GM19239 (cell line): ENCODE measurements at places on chromosomes 3 and 15.

DNA sequence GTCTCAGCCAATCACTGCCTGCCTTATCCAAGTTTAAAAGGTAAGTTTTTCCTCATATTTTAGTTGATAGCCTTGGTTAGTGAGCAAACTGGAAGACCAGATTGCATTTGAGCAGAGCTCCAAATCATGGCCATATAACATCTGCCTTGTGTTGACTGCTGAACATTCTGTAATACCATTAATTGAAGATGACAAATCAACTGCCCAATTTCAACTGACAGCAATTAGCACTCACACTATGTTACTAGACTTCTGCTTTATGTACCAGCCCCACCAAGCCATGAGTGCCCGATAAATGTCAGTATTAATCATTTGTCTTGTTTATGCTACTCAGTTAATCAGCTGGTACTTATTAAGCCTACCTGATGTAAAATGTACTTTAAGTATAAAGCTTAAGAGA is 83.1 kb downstream of the CGGBP1 start:
- DNase-seq, result no peak

DNA sequence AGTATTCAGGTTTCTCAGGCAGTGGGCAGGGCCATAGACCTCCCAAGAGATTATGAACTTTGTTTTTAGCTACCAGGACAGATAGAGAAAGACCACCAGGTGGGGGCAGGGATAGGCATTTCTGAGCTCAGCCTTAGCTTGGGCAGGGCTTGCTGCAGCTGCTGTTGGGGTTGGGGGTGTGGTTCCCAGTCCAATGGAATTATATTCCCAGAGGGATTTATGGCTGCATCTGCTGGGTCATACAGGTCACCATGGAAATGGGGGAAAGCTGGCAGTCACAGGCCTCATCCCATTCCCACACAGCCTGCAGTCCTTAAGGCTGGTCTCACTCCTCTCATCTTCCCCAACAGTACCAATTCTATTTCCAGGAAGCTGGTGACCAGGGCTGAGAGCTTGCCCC is 144.6 kb upstream of the ZPLD1 start:
- DNase-seq, result no peak

DNA sequence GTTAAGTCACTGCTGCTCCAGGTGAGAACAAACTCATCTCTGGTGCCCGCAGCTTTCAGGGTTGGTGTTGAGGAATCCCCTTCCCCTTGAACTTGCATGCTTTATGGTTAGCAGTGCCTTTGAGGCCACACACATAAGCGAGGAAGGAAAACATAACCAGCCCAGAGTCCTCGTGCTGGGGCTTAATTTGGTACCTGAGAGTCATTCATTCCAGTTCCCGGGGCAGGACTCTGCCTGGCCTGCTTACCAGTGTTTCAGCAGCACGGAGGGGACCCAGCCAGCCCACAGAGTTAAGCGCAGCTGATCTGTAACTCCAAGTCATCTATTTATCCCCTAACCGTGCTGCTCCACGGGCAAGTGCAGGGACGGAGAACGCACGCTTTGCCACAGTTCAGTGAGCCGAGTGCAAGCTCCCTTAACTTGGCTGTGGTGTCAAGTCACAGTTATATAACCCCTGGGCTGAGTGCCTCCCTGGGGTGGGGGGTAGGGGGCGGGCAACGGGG is 302.3 kb upstream of the ICE2 start:
- DNase-seq, result no peak

DNA sequence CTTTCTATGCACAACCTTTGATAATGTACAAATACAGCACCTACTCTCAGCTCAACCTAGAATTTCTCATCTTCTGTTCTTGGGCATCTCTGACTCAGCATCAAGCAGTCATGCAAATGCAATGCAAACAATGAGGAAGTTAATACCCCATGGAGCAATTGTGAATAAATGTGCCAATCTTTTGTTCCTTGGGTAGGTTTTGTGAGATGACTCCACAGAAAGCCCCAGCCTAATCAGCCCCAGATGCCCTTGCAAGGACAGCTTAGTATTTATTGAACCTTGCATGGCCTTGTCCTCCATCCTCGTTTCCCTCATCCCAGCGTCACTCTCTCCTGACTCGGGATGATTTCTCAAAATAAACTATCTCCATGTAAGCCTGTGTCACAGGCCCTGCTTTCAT is 494.7 kb upstream of the NECTIN3 start:
- DNase-seq, result no peak

GRCh38 chr3:28699283-28699682 is 350.7 kb upstream of the AZI2 start:
- no peak for DNase-seq

- DNase-seq, result no peak
These were observed 1.2 kb upstream of the RYK start for GRCh38 chr3:134251731-134252391.

DNA sequence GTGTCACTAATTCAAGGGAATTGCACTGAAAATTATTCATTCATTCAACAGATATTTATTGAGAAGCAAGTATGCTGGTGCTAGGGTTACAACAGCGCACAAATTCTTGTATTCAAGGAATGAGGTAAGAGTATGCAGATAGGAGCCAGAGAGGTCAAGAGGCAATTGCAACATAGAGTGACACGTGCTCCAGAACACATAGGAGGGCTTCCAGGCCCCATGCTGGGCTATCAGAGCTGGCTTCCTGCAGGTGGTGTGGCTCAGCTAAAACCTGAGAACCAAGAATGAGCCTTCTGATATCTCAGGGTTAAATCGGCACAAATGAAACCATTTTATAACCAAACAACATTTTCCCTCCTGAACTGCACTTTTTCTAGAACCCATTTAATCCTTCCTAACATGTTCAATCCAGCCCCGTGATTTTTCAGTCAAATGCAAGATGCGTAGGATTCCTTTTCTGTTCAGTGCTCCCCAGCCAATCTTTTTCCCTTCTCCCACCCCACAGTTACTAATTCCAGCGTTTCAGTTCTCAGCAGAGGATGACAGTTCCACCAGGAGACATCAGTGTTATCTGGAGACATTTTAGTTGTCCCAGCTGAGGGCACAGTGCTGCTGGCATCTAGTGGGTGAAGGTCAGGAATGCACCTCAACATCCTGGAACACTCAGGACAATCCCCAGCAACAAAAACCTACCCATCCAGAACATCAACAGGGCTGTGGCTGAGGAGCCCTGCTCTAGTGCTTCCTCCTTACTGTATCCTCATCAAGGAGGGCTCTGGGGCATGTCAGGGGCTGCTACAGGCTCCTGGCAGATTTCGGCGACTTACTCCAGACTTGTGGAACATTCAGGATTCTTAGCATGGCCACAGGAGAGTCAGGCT is 13.1 kb downstream of the CCR5AS start:
- DNase-seq, result no peak

DNA sequence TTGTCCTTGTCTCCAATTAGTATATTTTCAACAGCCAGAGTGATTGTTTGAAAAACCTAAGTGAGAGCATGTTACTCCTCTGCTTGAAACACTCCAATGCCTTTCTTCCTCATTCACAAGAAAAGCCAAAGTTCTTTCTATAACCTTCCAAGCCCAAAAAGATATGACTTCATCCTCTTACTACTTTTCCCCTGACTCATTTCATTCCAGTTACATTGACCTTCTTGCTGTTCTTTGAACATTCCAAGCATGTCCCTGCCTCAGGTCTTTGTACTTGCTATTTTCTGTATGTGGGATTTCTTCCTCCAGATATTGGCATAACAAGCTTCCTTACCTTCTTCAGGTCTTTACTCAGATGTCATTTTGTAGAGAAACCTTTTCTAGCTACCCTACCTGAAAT is 28.3 kb downstream of the EHHADH start:
- no peak for DNase-seq

GRCh38 chr15:96270581-96271172 is 59.8 kb upstream of the NR2F2 start:
- DNase-seq, result no peak
